ENCODE measurements at places on chromosomes 11 and 22.

- DNase-seq: no peak
Measured at GRCh38 chr22:24138649-24139420, 42.5 kb upstream of the SUSD2 start.

- DNase-seq: no peak
Measured at GRCh38 chr22:48870436-48870835, 957.2 kb downstream of the BRD1 start.

DNA sequence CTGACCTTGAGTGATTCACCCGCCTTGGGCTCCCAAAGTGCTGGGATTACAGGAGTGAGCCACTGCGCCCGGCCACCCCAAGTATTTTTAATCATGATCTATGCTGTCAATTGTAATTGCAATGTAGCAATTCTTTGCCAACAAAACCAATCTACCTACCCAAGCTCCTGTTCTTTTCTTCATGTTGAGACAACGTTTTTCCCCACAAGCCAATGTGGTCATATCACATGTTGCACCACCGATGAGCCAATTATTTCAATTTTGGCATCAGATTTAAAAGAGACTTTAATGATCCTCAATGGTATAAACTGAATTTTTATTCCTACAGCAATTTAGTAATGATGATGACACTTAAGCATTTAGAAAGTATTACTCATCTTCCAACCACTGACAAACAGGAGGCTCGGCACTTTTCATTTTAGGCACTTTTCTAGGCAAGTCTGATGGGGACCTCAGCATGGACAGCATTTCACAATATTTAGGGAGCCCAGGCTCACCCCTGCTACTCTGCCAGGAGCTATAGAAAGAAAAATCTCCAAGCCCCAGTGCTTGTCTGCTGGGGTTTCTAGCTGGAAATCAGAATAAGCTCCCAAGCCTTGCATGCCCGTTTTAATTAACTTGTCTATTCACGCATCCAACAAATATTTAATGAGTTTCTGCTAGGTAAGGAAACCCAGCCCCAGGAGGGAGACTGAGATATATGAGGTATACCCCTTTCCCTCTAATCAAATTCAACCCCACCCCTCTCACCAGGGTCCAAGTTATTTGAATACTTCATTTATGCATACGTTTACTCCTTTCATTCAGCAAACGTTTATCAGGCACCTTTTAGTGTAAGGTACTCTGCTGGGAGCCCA lies 291.4 kb downstream of the ST3GAL4 start:
- DNase-seq: no peak

GRCh38 chr22:43474161-43475101 lies 62.6 kb downstream of the MPPED1 start:
- no peak for DNase-seq

DNA sequence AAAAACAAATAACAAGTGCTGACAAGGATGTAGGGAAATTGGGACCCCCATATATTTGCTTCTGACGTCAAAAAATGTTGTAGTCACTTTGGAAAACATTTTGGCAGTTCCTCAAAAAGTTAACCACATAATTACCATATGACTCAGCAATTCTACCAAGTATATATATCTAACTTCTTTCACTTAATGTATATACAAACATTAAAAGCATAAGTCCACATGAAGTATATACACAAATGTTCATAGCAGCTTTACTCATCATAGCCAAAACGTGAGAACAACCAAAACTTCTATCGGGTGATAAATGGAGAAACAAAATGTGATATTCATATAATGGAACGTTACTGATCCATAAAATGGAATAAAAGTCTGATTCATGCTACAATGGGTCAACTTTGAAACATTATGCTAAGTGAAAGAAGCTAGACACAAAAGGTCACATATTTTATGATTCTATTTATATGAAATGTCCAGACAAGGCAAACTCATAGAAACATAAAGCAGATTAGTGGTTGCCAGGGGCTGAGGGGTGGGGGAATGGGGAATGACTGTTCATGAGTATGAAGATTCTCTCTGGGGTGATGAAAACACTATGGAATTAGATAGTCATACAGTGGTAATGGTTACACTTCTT lies 48.7 kb upstream of the TEAD1 start:
- no peak for DNase-seq

- DNase-seq: no peak
Measured at GRCh38 chr11:106733635-106734034, 284.6 kb downstream of the GUCY1A2 start.

GRCh38 chr11:94424011-94424410 lies 22.8 kb upstream of the GPR83 start:
- DNase-seq: no peak

DNA sequence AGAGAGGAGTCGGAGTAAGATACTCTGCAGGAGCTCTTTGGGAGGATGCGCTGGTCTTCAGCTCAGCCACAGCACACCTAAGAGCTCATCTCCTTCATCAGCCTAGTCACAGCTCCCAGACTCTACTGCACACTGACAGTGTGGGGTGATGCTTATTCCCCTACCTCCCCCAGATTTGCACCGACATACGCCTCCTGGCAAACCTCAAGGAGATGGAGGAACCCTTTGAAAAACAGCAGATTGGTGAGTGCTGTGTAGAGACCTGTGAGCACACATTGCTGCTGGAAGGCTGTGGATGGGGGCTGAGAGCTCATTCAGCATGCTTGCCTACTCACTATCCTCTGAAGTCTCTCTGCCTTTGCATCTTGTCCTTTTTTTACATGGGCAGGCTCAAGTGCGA lies 9.3 kb upstream of the SGSM3 start:
- DNase-seq: no peak

DNA sequence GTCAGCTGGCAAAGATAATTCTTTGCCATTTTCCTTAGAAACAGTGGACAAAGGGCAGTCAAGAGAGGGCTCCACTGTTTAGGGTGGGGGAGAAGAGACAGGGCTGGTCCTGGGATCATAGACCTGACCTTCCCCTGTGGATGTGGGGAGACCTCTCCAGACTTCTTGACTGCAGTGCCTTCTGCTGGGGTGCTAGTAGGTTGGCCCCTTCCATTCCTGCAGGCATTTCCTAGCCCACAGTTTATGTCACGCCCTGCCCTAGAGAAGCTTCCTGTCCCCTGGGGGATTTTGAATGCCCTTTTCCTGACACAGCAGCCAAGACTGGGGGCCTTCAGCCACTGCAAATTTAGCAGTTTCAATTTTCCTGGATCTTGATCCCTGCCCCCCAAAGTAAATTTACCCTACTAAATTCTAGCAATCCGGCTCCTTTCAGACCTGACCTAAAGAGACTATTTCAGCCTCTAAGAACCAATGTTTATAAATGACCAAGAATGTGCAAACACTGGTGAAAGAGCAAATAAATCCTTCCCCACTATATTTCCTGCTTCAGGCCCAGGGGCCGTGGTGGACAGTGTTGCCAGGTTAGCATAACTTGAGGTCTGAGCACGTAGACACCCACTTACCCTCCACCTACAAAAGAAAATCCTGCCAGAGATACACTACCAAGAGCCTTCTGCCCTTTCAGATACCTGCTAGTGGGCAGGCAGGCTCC lies 58.4 kb downstream of the PPFIBP2 start:
- DNase-seq: no peak

DNA sequence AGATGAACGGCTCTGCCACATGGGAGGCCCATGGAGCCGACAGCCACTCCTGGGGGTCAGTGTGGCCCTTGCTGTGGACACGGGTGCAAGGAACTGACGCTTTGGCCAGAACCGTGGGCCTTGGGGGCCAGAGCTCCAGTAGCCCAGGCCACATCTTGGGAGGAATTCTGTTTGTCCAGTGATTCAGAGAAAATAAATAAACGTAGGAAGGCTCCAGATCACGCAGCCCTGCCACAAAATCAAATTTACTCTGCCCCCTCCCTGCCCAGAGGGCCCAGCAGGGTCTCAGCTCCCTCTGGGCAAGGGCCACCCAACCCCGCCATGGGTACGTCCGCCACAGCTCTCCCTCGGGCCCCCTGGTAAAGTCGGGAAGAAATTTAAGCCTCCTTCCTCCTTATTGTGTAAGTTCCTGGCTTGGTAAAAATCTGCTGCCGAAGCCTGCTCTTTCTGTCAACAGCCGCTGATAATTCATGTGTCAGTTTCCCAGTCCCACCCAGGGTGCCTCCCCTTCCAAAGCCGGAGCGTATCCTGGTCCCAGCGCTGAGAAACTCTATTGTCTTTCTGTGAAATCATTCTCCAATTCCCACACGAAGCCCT lies 6.9 kb upstream of the MUC5AC start:
- DNase-seq: no peak

DNA sequence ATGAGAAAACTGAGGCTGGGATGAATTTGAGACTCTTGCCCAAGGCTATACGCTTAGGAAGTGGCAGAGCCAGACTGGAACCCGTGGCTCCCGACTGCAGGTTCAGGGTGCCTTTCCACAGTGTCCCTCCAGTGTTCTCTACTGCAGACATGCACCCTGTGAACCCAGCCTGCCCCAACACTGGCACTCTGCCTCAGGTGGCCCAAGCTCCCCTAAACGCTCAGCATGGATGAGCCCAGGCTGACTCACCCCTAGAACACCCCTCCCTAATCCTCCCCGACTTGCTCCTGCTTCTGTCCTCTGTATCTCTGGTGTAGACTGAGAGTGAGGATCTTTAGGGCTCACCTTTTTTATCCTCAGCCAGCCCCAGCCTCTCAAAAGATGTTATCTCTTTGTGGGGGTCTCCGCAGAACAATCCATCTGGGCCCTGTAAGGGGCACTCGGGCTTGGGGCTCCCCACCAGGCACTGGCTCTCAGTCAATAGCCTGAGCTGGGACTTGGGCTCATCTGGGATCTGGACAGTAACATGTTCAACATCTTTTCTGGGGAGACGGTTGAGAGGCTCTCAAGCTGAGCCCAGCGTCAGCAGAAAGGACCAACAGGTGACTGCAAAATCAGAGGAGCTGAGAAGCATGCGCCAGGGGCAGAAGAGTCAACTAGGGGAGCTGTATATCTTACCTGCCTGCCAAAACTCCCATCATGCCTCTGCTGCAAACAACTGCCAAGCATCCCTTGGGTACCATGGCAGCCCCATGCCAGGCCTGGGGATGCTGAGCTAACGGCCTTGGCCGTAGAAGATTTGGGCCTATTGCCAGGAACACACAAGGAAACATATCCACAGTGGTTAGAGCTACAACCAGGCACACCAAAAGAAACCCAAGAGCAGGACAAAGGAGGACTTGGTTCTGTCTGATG lies 176.2 kb downstream of the BUD13 start:
- no peak for DNase-seq

GRCh38 chr22:41532908-41533825 lies 11.1 kb downstream of the POLR3H start:
- peak; percentile 43 for DNase-seq

DNA sequence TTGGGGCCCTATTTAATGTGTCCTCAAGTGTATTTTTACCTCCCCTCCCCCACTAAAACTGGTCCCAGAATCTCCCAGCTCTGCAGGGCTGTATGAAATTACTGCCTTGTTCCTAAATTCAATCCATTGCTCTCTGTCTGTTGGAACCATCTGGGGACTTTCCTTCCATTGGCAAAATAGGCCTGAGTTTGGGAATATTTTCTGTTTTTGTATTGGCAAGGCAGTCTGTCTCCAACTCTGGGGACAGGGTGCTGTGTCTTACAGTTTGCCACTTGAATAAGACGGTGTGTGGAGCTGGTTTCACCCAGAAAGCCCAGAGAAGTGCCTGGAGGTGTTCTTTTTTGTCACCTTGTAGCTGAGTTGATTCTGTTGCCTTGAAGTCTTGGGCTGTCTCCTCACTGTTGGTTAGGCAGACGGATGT lies 1.3 kb downstream of the PACS1 start:
- no peak for DNase-seq

GRCh38 chr22:39617342-39617741 lies 46.8 kb downstream of the CACNA1I start:
- DNase-seq: no peak

DNA sequence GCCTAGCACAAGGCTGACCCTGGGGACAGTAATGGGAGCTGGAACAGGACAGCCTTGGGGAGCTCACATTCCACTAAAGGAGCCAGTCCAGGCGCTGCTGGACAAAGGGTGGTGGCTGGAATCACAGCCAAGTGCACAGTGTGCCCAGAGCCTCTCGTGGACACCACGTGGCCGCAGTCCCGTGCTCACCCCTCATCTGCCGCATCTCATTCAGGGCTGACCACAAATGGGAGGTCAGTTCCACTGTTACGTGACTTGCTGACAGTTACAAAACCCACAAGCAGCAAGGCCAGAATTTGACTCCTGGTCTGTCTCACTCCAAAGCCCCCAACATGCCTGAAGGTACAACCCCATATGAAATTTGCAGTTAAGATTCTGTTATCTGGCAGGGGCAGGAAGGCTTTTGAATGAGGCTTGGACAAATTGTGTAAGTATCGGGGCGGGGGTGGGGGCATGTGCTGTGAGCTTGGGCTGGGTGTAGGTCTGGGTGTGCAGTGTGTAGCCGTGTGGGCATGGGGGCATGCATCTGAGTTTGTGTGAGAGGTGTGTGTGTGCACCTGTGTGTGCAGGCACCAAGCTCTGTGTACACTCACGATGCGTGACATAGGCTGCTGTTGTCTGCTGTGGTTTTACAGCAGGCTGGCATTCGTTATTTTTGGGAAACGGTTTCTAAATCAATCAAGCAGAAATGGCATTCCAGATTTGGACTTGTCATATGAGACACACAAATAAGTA lies 301.7 kb downstream of the BRD1 start:
- no peak for DNase-seq

GRCh38 chr22:27554106-27554811 lies 247.3 kb downstream of the MN1 start:
- no peak for DNase-seq

- no peak for DNase-seq
Measured at GRCh38 chr11:72760539-72761405, 8.6 kb upstream of the ARAP1 start.

DNA sequence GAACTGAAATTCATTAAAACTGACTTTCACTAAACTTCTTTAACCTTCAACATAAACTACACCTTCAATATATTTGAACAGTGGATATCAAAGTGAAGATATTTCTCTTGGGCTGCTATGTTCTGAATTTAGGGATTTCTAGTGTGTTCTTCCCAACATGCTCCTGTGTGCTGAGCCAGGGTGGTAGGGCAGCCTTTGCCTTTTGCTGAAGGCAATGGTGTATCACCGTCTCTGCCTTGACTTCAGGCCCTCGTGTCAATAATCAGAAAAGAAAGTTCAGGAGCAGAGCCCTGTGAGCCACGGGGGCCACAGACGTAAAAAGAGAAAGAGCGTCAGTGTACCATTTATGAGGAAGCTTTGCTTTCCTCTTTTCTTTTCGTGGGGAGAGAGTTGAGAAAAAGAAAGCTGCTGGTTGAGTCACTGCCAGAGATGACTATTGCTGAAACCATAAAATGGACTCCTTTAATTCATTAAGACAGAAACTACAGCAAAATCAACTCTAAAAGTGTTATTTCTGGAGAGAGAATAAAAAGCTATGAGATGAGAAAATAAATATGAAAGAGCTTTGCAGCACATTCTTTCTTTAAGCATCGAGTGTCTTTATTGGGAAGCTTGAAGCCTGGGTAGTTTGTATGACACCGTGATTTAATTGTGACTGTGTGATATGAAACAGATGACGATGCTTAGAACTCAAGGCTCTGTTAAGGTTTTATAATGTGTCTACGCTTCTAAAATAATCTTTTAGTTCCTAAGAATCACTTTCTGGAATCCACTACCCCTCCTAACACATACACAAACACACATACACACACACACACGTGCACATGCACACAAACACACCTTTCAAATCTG lies 271.8 kb upstream of the MTNR1B start:
- DNase-seq: no peak

GRCh38 chr11:77725433-77725832 lies 87.8 kb upstream of the CLNS1A start:
- no peak for DNase-seq

Data from T-helper 17 cell (primary cell).